NCI-H748 treated with DMSO at 0.1 percent for 48 hours (cell line): ENCODE measurements at places on chromosomes 13 and 19.

DNA sequence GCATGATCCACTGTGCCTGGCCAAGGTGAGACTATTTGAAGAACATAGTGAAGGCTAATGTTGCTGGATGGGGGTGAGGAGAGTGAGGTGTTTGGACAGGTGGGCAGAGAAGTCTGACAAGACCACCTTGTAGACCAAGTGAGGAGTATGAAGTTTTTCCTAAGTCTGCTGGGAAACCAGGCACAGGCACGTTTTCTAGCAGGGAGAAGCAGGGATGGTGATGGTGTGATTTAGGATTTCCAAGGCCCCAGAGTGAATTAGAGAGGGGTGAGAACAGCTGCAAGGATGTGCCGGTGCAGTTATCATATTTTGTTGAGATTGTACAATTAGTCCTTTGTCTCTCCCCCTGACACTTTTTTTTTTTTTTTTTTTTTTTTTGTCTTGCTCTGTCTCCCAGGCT, 5.6 kb upstream of the PKN1 start:
- no peak for DNase-seq

GRCh38 chr13:77391475-77391874, 64.6 kb upstream of the MYCBP2 start:
- DNase-seq = no peak

GRCh38 chr19:52140032-52140710, 433 bp upstream of the ZNF616 start:
- peak; percentile 80 for DNase-seq

DNA sequence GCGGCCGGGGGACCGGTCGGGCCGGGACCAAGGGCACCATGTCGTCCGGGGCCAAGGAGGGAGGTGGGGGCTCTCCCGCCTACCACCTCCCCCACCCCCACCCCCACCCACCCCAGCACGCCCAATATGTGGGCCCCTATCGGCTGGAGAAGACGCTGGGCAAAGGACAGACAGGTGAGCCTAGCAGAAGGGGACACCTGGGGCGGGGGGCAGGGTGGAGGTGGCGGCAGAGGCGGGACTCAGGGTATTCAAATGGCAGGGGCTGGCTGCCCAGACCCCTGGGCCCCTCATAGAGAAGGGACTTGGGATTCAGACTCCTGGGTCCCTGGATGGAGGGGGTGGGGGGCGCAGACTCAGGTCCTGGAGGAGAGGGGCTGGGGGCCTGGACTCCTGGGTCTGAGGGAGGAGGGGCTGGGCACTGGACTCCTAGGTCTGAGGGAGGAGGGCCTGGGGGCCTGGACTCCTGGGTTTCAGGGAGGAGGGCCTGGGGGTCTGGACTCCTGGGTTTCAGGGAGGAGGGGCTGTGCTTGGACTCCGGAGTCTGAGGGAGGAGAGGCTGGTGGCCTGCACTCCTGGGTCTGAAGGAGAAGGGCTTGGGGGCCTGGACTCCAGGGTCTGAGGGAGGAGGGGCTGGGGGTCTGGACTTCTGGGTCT, 735 bp downstream of the BRSK1 start:
- DNase-seq = peak; percentile 17

- DNase-seq = no peak
Measured at GRCh38 chr13:39130301-39130700, 92.0 kb downstream of the NHLRC3 start.

DNA sequence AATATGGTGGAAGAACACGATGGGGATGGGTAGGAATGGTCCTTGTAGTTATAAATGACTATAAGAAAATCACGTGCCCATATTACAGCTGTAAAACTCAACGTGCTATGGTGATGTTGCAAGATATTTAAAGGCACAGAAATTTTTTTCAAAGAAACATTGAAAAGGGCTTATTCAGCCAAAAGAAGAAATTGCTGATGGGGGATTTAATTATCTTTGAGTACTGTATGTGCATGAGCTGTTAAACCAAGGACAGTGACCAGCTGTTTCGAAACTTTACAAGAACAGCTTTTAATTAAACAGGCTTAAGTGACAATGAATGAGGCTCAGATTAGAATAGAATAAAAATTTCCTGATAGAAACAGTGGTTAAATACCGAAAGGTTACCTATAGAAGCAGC, 339.0 kb downstream of the HS6ST3 start:
- DNase-seq = no peak

- DNase-seq = no peak
Measured at GRCh38 chr19:7327802-7328201, 20.9 kb upstream of the ARHGEF18 start.

DNA sequence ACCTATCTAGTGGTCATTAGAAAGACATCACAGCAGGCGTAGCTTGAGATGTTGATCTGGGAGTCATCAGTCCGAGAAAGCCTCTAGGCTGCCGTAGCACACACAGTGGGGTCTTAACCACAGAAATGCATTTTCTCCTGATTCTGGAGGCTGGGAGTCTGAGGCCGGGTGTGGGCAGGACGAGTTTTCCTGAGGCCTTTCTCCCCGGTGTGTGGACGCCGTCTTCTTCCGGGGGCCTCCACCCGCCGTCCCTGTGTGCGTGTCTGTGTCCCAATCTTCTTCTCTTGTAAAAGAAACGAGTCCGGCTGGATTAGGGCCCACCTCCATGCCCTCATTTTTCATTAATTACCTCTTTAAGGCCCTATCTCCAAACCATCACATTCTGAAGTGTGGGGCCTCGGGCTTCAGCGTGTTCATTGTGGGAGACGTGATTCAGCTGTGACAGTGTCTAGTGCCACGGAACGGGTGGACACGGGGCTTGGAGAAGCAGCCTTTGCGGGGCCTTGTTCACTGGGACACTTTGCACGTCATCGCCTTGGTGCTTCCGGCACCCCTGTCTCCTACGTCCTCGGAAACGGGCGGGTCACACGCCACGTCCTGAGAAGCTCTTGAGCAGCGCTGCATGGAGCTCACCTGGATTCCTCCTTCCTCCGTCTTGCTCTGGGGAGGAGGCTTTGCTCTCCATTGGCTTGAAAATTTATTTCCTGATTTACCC, 208.9 kb upstream of the SOX1 start:
- DNase-seq = no peak

- DNase-seq = no peak
Measured at GRCh38 chr19:22052644-22053013, 345 bp downstream of the ZNF257 start.

DNA sequence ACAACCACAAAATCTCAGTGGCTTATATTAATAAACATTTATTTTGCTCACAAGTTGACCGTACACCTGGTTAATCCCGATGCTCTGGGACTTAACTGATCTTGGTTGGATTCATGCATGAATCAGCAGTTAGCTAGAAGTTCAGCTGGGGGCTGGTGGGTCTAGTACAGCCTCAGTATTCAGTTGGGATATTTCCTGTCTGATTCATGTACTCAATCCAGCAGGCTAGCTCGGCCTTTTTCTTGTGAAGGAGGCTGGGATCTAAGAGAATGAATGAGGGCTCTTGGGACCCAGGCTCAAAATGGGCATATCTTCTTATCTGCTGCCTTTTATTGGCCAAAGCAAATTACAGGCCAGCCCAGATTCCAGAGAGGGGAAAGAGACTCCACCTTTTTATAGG, 178.8 kb downstream of the KCTD12 start:
- no peak for DNase-seq

DNA sequence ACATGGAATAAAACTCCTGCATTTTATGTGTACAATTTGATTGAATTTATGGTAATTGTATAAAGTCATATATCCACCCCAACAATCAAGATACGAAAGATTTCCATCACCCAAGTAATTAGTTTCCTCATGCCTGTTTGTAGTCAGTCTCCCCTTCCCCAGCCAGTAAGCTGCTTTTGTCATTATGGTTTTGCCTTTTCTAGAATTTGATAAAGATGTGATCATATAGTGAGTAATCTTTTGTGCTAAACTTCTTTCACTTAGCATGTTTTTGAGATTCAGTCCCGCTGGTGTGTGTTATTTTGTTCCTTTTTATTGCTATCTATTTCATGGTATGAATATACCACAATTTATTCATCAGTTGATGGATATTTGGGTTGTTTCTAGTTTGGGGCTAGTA, 16.0 kb downstream of the ITM2B start:
- no peak for DNase-seq

DNA sequence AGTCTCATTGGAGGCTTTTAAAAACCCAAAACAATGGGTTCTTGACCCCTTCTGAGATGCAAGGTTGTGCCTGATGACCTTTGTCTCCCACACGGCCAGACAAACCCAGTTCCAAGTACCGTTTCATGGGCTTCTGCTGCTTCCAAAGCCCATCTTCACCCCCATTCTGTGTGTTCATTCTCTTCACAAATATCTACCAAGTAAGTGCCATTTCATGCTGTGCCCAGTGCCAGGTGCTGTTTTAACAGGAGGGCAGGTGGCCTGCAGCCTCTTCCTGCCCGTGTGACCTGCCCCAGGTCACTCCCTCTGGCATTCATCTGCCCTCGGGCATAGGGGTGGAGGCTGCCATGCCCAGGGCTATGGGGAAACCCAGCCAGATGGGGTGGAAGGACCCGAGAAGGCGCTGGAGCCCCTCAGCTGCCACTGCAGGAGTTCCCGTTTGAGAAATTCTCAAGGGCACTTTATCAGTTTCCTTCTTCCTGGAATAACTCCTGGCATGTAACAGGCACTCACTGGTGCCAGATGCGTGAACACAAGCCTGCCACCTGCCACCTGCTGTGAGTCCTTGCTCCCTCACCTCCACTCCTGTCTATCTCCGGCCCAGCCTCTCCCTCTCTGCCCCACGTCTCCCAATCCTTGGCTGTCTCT, 12.5 kb downstream of the CAPN12 start:
- DNase-seq = no peak

GRCh38 chr13:36763126-36763722, 55.8 kb upstream of the RFXAP start:
- DNase-seq = no peak

GRCh38 chr13:114064450-114065140, 67.8 kb downstream of the RASA3 start:
- DNase-seq = no peak

GRCh38 chr13:113078902-113079780, 26.4 kb upstream of the F7 start:
- no peak for DNase-seq

- no peak for DNase-seq
Measured at GRCh38 chr19:5718579-5719273, 1.2 kb downstream of the LONP1 start.

- peak; percentile 18 for DNase-seq
Measured at GRCh38 chr19:8506402-8506957, 4.0 kb upstream of the PRAM1 start.

GRCh38 chr19:46254776-46255175, 25.2 kb downstream of the IGFL1 start:
- no peak for DNase-seq

DNA sequence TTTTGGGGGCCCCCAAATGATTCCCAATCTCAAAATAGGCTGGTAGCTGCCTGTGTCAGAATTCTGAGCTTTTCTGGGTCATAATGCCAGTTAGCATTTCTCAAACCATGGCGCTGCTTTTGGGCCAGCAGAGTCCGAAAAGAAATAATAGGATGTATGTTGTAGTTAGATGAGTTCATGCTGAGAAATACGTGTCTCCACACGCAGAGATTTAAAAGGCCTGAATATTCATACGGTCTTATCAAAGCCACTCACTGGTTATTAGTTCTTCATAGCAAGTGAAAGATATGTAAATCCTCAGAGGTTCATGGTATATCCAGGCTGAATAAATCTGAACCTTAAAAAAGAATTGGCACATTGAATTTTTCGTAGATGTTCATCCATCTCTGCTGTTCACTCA, 124.5 kb downstream of the SHISA2 start:
- no peak for DNase-seq

GRCh38 chr13:70708775-70709174, 600.5 kb upstream of the KLHL1 start:
- no peak for DNase-seq

- DNase-seq = no peak
Measured at GRCh38 chr19:45250216-45250831, 747 bp upstream of the MARK4 start.
